ENCODE measurements at places on chromosomes 2 and 18.

DNA sequence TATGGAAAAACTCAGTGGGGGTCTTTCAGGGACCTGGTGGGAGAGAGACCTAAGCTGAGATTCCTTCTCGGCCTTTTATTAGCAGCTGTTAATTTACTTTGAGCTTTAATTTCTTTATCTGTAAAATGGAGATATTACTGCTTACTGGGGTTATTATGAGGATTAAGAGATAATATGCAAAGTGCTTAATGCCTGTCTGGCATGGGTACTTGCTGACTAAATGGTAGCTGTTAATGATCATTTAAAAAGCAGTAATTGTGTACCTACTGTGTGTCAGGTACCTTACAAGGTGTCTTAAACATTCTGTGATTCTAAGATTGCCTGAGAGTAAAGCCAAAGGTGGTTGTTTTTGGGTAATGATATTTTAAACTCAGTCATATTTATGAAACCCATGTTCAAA is 2.6 kb downstream of the ITGA6 start:
- DNase-seq = no peak

GRCh38 chr2:237205043-237205541 is 119.4 kb downstream of the COPS8 start:
- DNase-seq = no peak

GRCh38 chr18:59272891-59273758 is at the start of gene RAX:
TSS of gene RAX (minus strand) at chr18:59273454. CDS start at chr18:59273206, 248 bp downstream.
- peak; percentile 98 for DNase-seq

GRCh38 chr18:49067071-49067470 is 116.3 kb upstream of the SMAD7 start:
- DNase-seq = no peak

DNA sequence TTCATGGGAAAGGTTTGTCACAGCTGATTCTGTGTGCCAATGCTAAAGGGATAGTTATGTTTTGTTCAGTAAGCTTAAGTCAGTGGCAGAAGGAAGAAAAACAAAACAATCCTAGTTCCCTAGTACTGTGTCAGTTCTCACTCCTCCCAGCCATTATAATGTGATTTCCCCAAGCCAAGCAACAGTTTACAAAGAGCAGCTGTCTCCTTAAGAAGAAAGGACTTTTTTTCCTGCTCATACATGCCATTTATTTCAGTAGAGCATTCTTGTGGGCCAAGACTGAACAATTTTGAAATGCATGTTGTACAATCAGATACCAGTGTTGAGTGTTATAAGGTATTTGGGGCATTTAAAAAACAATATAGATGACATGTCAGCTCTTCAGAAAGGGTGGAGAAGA is 52.1 kb downstream of the NEMP2 start:
- no peak for DNase-seq

Data from retina (tissue), 1 donor.